ENCODE measurements at places on chromosomes 6 and 20. TPM values are rescaled to one million over a fixed set of nuclear protein-coding genes. Genes with fewer than 3 reads are reported as not detected.

- DNase-seq, result peak; percentile 90
Measured at GRCh38 chr20:45833883-45834796, 541 bp downstream of the SNX21 start.

Gene IP6K3
- total RNA-seq, result 0.47 TPM

- DNase-seq, result no peak
Measured at GRCh38 chr6:132892929-132893771, 78.8 kb downstream of the RPS12 start.

DNA sequence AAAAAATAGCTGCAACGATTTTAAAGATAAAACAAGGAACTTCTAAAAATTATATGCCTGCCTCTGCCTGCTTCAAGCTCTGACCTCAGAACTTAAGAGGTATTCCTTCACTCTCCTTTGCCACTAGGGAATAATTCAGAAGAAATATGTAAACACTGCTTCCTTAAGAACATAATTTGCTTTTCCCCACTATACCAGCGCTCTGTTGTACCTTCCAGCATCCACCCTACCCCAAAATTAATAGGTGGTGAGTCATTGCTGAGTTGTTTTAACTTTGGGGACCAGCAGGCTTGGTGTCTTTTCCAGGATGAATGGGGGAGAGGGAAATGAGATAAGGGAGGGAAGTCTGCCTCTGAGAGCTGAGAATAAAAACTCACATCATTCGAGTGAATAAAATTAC lies 107.7 kb upstream of the ATXN1 start:
- DNase-seq, result no peak

DNA sequence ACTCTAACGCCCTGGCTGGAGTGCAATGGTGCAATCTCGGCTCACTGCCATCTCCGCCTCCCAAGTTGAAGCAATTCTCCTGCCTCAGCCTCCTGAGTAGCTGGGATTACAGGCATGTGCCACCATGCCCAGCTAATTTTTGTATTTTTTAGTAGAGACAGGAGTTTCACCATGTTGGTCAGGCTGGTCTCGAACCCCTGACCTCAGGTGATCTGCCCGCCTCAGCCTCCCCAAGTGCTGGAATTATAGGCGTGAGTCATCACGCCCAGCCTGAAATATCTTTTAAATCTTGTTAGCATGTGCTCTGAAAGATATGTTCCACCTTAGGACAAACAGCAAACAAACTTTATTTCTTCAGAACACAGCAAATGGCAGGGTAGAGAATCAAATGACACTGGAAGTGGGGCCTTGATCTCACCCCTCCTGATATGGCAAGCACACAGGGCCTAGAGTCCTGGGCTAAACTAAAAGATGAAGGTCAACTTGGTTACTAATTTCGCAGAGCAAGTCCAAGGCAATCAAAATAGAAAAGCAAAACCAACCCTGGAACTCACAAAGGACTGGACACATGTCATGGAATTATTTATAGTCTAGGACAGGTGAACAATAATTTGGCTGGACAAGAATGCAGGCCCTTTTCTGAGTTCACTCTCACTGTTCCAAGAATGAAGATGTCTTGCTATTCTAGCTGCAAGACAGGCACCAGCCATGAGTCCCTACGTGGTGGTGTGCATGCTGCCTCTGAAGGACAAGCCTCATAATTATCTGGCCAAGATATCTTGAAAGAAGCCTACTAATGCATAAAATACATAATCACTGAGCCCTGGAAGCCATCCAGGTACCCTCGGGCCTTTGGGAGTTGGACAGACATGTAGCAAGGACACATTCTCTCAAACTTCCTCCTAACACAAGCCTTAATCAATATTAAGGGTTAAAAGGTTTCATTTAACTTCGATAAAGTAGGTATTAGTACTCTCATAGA lies 35.6 kb downstream of the B4GALT5 start:
- no peak for DNase-seq

DNA sequence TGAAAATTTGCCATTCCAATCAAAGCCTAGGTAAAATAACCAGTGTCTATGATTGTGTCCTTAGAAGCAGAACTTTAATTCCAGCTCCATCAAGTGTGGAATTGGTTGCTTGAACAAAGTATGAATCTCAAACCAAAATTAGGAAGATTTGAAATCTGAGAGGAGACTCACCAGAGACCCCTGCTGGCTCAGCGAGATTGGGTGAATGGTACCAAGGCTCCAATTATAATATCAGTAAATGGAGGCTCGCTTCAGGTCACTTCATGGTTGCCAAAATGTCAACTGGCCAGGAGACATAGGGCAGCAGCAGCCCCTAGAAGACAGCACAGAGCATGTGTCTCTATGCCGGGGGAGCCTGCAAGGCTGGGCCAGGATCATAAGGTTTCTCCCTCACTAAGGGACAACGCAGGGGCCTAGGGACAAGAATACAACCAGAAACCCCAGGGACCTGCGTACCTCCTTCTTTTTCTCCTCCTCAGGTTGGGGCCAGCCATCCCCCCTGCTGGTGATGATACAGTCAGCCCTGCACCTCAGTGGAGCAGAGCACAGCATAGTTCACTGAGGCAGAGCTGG lies 14.0 kb downstream of the RBL1 start:
- DNase-seq, result no peak

Gene MRAP2
- total RNA-seq, result 5.0 TPM

DNA sequence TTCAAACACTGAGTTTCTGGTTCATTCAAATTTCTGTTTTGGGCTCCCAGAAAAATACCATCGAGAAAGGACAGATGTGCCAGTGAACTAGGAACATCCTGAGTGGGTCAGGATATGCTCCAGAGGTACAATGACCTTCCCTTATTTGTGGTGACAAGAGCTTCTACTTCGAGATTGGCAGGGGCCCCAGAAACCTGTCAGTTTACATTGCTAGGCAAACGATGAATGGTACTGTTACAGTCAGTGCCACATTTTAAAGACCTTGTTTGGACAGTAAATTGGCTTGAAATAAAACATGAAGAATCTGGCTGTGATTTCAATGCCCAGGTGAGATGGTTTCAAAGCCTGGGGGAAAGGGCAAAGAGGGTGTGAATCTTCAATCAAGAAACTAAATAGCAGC lies 454.5 kb upstream of the ID4 start:
- no peak for DNase-seq

Gene BTNL2
- not detected for total RNA-seq

GRCh38 chr6:121522771-121523386 lies 87.4 kb downstream of the GJA1 start:
- no peak for DNase-seq
